ENCODE measurements at places on chromosomes 16 and 17.
A peak's percentile ranks its signal among the peaks of the same experiment; 100 is the strongest.

DNA sequence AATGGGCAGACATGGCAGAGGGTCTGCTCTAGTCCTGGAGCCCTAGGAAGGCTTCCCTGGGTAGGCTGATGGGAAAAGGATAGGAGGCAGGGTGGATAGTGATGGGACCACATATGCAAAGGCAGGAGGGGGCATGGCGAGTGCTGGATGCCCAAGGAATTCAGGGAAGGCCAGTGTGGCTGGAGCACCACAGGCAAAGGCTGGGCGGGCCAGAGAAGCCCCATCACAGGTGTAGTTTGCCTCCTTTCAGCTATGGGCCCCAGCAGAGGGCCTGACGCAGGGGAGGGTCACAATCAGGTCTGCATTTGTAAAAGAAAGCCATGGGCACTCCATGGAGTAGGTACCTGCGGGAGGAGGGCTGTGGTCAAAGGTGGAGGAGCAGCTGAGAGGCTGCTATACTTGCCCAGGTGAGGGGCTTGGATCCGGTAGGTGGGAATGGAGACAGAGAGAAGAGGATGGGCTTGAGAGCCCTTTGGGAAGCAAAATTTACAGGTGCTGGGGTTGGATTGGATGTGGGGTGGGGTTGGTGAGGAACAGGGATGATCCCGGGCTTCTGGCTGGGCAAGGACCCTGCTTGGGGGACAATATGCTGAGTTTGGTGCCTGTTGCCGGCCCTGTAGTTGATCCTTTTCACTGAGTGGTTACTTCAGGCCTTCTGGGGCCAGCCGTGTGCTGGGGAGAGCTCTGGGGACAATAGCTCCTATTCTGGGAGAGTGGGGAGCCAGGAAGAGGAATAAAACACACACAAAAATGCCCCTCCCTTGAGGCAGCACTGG lies 6.5 kb upstream of the COL1A1 start:
- DNase-seq = no peak

DNA sequence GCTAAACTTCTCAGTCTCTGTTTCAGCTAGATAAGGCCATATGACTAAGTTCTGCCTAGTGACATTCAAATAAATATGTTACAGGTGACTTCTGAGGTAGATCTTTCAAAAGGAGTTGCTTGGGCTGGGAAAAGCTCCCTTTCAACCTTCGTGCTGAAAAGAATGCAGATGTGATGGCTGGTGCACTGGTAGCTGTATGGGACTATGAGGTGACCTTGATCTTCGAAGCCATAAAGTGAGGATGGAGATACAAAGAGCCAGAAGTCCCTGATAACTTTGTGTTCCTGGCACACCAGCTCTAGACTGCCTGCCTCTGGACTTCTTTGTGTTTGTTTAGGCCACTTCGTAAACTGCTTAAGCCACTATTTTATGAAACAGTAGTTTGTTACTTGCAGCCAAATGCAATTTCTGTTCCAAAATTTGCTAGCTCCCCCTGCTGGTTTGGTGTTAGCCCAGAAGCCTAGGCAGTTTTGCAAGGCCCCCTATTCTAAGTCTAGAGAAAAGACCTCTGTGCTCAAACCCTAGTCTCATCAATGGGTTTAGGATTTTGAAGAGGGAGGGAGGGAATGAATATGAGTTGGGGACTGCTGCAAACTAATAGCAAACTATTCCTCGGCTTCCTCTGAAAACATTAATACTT lies 23.3 kb upstream of the ERCC4 start:
- DNase-seq = no peak

DNA sequence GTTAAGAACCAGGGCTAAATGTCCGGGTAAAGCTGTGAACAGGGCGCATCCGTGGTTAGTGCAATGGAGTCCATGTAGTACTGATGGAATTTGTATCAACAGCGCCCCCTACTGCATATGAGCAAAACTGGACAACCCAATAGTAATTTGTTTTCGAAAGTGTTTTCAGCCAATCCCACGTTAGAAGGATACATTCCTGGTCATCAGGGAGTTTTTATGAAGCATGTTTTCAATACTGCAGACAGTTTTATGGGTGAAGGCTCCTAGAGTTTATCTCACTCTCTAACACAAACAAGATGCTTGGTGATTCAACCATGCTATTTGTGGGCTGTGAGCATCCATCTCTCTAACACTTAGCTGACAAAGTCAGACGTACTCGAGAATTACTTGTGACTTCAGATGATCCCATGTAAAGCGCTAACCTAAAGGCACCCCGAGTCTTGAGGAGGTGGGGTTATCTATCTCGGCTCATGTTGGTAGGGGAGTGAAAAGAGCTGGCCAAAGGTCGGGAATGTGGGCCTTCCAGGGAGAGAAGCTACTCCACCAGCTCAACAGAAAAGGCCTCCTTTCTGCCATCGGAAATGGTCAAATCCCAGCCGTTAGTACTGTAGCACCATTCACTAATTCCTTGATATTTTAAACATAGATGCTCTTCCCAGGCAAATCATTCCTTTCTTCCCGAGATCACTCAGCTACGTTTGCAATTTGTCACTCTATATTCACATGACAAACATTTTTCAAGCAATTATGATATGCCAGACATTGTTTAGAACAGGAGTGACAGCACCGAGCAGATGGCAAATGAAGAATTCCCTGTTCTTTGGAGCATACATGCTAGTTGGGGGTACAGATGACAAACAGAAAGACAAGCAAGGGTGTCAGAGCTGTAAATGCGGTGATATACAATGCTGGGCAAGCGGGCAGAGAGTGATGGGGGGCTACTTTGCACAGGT lies 46.9 kb upstream of the HNF1B start:
- no peak for DNase-seq

DNA sequence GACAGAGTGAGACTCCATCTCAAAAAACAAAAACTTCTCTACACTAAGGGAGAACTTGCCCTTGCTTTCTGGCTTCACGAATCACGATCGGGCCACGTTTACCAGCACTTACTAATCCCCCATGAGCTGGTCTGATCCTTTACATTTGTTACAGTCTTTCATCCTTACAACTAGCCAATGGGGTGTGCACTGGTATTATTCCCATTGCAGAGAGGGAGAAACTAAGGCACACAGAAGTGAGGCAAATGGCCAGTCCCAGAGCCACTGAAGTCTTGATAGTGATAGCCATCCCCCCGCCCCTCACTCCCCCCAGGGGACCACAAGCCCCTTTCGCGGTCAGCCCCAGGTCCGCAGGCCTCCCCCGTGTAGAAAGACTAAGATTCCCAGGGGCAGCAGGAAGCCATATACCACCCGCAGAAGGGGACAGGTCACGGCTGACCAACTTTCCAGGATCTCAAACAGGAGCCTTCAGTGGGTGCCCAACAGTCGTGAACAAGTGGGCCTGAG lies 868 bp downstream of the NATD1 start:
- DNase-seq = no peak

GRCh38 chr17:29292071-29292991 lies 1.6 kb downstream of the NUFIP2 start:
- DNase-seq = peak; percentile 66

DNA sequence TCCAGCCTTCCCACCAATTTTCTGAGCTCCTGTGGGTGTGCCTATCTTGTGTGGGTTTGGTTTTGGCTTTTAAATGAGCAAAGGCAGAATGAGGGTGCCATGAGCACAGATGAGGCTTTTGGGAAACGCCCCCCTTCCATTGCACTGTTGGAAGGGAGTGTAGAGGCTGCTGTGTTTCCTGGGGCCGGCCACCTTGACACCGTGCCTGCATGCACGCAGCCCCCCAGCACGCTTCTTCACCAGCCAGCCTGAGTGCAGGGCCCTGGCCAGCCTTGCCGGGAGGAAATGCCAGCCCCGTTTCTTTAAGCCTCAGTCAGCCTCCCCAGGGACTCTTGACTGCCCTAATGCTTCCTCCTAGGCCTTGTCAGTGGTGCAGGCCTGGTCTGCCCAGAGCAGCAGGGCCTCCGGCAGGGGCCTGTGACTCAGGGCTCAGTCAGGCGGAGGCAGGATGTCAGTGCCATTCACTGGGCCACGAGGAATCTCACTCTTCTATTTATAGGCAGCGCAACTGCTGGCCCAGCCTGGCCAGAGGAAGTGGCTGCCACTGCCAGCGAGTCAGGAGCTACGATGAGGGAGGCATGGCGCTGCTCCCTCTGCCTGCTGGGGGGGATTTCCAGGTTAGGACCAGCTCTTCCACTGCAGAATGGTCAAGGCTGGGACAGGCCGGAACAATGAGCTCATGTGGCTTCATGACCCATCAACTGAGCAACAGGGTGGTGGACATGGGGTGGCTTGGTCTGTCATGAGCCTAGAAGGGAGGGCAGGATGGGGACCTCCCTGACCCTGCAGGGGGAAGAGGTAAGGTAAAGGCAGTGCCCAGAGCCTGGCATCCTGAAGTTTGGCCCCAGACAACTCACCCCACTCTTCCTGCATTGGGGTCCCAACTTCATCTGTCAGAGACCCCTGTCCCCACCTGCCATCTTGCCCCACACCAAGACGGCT lies 205.2 kb downstream of the RAB11FIP4 start:
- DNase-seq = peak; percentile 26

GRCh38 chr16:2584729-2585650 lies 47.2 kb downstream of the PDPK1 start:
- no peak for DNase-seq

DNA sequence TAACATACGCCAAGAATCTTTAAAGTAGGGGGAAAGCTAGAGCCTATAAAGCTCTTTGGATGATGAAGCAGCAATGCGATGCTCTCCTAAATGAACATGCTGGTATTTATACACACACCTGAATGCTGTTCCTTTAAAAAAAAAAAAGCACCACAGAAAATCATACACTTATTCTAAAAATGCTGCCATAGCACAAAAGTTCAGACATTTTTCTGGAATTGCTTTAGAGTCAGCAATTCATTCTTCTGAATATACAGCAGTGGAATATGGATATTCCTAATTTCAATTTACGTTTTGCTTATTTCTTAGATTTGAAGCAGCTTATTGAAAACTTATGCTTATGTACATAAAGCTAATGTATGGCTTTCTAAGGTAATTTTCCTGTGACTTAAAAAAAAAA lies 3.1 kb downstream of the CSNK2A2 start:
- no peak for DNase-seq

DNA sequence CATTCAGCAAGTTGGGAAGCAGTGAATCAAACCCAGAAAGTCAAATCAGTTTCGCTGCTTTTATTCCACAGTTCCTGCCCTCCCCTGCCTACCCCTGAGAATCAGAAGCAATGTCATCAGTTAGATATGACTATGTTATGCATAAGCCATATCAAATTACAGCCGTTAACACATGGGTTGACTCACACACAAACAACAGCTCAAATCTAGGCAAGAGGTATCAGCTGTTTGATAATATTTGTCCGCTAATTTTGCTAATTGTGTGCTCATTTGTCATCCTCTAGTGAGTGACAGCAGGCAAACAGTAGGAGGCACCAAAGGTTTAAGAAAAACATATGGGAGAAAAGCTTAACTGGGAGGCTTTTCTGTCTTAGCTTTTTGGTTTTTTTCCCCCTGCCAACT lies 327.4 kb upstream of the CCL2 start:
- DNase-seq = no peak

- no peak for DNase-seq
These were observed 1.8 kb downstream of the C16orf54 start for GRCh38 chr16:29743827-29744531.

DNA sequence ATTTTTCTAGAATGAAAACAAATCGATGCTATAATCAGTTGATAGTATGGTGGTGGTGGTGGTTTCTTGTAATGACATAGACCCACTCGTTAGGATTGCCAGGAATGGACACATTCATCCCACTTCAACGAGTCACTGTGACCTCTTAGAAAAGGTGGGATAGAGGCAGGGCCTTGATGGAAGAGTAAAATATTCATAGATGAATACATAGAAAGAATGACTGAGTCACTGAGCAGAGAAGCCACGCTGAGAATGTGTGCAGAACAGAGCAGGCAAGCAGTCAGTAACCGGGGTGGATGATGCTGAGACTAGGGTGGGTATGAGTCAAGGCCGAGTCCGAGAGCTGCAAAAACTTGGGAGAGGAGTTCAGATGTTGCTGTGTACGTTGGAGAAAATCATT lies 129.9 kb downstream of the PITPNC1 start:
- DNase-seq = no peak

GRCh38 chr16:86610779-86611524 lies 32.6 kb downstream of the FOXL1 start:
- DNase-seq = no peak

DNA sequence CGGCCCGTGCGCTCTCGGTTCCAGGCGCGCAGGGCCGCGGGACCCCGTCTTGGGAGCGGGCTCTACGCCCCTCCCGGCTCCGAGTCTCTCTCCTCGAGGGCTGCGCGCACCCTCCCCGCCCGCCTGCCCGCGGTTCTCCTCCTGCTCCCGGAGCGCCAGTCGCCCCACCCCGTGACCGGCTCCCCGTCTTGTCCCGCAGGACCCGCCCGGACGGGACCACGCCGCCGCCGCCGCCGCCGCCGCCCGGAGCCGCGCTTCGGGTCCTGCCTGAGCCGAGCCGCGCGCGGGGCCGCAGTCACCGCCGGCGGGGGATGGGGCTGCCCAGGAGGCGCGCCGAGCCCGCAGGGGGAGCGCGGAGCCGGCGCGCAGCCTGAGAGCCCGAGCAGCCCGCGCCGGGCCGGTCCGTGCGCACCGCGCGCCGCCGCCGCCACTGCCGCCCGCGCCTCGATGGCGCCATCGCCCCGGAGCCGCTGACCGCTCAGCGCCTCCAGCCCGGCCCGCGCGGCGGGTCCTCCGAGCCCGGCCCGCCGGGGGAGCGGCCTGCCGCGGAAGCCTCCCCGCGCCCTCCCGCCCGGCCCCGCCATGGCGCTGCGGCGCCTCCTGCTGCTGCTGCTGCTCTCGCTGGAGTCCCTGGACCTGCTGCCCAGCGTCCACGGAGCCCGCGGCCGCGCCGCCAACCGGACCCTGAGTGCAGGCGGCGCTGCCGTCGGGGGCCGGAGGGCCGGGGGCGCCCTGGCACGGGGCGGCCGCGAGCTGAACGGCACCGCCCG lies at the start of gene SHISA6:
Gene SHISA6 (plus strand): TSS at position 373 of the 770 bp plus-strand sequence.
- peak; percentile 25 for DNase-seq

- no peak for DNase-seq
These were observed 52.1 kb upstream of the TOB1 start for GRCh38 chr17:50918071-50918932.

- DNase-seq = peak; percentile 92
These were observed 66.6 kb upstream of the AXIN2 start for GRCh38 chr17:65627891-65628643.

DNA sequence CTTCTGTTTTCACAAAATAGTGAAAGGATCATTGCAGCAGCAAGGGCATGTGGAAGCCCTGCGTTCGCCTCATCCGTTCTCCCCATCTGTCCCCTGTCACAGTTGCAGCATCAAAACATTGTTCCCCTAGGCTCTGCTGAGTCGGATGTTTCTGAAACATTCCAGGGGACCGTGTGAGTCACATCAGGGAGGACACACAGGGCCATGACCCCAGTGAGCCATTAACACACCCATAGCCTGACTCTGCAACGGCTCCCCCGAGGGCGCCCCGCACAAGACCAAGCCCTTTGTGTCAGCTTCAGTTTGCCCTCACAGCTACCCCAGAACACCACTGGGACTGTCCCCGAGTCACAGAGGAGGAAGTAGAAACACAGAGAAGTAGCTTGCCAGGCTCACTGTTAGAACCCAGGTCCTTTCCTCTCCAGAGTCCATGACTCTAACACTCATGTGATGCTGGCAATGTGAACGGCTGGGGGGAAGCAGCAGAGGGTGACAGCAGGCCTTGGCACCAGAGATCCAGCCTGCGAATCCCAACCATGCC lies 63.3 kb upstream of the HSBP1 start:
- no peak for DNase-seq

GRCh38 chr17:2034806-2035540 lies 5.0 kb downstream of the DPH1 start:
- DNase-seq = no peak
